ENCODE measurements at places on chromosomes 13 and 19.

GRCh38 chr19:33032218-33032781 is 32.4 kb downstream of the RHPN2 start:
- DNase-seq = peak; percentile 95

- DNase-seq = no peak
Observed at GRCh38 chr13:96673825-96674224, 320.5 kb downstream of the OXGR1 start.

DNA sequence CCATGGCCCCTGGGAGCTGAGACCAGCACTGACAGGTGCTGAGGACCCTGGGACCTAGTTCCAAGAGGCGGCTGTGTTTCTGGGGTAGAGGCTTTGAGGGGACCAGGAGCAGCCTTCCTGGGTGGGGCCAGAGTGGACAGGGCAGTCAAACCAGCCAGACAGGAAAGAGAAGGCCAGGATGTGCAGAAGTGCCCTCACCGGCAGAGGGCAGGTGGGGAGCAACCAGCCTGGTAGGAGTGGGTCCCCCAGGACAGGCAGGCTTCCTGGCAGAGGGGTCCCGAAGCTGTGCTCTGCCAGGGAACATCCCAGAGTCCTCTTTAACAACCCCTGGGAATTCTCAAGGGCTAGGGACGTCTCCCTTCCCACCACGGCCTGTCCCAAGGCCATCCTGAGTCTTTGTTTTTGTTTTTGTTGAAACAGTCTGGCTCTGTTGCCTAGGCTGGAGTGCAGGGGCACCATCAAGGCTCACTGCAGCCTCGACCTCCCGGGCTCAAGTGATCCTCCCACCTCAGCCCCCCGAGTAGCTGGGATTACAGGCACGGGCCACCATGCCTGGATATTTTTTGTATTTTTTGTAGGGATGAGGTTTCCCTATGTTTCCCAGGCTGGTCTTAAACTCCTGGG is 3.0 kb upstream of the HIPK4 start:
- DNase-seq = no peak

DNA sequence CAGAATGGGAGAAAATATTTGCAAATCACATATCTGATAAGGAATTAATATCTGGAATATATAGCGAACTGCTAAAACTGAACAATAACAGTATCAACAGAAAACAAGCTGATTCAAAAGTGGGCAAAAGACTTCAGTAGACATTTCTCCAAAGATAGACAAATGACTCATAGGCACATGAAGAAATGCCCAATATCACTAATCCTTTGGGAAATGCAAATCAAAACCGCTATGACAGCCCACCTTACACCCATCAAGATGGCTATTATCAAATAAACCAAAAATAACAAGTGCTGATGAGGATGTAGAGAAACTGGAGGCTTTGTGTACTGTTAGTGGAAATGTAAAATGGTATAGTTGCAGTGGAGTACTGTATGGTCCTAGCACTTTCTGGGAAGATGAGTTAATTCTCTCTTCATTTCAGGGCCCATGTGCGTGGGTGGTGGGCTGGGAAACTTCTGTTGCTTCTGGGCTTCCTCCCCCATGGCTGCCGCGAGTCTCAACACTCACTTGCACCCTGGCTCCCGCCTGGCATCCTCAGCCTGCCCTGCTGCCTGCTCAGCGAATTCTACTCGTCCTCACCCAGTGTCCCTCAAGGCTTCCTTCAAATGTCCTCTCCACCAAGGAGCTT is 12.4 kb upstream of the GJA3 start:
- no peak for DNase-seq

DNA sequence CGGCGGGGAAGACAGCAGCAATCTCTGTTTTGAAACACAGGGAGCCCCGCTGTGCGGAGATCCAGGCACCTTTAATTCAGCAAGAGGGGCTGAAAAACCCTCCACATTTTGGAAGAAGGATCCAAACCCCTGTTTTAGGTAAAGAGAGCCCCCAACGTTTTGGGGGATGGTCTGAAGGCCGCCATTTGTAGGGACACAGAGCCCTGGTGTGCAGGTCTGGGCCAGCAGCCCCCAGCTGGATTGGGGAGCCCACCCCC is 3.5 kb upstream of the HOOK2 start:
- DNase-seq = no peak

DNA sequence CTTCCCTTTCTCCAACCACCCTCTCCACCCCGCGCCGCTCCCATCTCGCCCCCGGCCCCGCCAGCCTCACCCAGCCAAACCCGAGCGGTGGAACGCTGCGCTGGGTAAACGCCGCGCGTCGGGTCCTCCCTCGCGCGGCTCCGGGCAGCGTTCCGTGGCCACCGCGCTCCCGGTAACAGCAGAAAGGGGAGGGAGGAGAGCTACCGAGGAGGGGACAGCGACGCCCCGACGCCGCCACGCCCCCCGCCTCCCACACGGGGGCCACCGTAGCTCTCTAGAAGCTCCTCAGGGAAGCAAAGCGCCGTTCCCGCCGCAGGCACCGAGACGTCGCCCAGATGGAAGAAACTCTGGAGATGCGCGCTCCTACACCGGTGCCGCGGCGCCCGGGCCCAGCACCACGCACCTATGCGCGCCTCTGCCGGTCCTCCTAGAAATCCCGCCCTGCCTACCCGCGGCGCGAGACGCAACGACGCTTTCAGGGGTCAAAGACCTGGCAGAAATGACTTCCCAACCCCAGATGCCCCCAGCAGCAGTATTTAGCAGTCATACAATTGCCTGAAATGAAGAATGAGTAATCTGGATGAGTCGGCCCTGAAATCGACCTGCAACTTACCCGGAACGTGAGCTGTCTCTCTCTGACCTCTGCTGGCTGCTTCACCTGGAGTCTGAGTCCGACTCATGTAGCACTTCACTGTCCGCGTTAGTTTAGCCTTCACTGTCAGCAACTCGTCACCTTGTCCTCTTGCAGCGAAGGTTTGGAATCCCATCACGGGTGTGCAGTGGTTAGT is at the start of gene RUBCNL:
TSS of gene RUBCNL (minus strand) at position 189 of the 788 bp plus-strand sequence. CDS start 14,777 bp downstream, outside the sequence.
- peak; percentile 63 for DNase-seq
